ENCODE measurements at places on chromosomes 6 and 20. TPM values are rescaled to one million over a fixed set of nuclear protein-coding genes. Genes with fewer than 3 reads are reported as not detected.
A peak's percentile ranks its signal among the peaks of the same experiment; 100 is the strongest.

DNA sequence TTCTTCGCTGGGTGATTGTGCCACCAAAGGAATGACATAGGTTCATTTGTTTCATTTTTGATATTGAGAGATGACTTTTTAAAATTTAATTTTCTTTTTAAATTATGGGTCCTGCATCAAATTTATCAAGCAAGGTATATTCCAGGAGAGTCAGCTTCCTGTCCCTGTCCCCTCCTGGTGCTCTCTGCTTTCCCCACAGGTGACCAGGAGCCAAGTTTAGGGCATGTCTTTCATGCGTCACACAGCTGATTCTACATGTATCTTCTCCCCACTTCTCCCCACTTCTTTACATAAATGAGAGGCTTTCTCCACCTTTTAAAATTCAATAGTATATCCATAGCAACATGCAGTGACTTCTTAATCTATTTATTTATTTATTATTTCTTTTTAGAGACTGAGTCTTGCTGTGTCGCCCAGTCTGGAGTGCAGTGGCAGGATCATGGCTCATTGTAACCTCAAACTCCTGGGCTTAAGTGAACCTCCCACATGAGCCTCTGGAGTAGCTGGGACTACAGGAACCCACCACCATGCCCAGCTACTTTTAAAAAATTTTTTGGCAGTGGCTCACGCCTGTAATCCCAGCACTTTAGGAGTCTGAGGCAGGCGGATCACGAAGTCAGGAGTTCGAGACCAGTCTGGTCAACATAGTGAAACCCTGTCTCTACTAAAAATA, 30.0 kb downstream of the OSBPL2 start:
- no peak for DNase-seq

GRCh38 chr6:88116276-88116675, 49.9 kb downstream of the CNR1 start:
- DNase-seq: no peak

GRCh38 chr6:24720131-24720603, 1.2 kb upstream of the C6orf62 start:
- DNase-seq: peak; percentile 95

DNA sequence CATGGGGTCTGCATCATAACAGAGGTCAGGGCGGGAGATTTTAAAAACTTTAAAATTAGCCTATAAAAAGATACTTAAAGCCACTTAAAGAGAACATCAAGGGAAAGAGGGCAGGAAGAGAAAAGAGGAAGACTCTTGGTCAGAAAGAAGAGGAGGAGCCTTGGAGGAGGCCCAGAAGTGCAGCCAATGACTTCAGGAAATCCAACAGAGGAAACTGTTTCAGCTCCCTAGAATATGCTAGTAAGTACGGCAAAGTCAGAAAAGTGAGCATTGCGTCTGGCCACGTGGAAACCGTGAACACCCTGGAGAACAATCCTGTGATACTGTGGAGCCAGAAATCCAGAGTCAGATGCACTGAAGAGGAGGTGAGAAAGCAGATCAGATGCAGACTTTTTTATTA, 22.5 kb upstream of the NHSL1 start:
- DNase-seq: no peak

- no peak for DNase-seq
Observed at GRCh38 chr6:31711233-31711632, 3.9 kb upstream of the LY6G6D start.

GRCh38 chr20:10462516-10462915, 27.4 kb downstream of the SLX4IP start:
- DNase-seq: no peak

DNA sequence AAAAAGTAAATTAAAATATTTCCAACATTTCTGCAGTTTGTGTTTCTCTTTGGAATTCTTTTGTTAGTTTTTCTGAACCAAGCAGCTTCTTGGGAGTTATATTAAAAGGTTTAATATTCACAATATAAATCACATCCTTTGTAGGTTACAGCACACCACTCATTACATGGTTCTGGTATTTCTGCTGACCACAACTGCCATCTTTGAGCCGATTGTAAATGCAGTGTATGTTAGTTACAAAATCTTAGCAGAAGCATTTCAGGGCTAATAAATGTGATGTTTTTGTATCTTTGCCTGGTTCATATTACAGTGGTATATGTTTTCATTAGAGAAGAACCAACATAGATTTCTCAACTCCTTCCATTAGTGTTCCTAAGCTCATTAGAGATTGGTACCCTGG, 19.1 kb upstream of the TSHZ2 start:
- no peak for DNase-seq

- no peak for DNase-seq
Observed at GRCh38 chr6:170542031-170542719, 10.9 kb downstream of the PSMB1 start.

GRCh38 chr6:13256266-13257001, 71.9 kb downstream of the TBC1D7 start:
- no peak for DNase-seq

GRCh38 chr20:58706975-58707681, 14.5 kb downstream of the NPEPL1 start:
- DNase-seq: no peak

- DNase-seq: no peak
Observed at GRCh38 chr6:161792851-161793493, 519.1 kb upstream of the AGPAT4 start.

GRCh38 chr6:95574811-95575210, 2.5 kb upstream of the MANEA start:
- DNase-seq: no peak

DNA sequence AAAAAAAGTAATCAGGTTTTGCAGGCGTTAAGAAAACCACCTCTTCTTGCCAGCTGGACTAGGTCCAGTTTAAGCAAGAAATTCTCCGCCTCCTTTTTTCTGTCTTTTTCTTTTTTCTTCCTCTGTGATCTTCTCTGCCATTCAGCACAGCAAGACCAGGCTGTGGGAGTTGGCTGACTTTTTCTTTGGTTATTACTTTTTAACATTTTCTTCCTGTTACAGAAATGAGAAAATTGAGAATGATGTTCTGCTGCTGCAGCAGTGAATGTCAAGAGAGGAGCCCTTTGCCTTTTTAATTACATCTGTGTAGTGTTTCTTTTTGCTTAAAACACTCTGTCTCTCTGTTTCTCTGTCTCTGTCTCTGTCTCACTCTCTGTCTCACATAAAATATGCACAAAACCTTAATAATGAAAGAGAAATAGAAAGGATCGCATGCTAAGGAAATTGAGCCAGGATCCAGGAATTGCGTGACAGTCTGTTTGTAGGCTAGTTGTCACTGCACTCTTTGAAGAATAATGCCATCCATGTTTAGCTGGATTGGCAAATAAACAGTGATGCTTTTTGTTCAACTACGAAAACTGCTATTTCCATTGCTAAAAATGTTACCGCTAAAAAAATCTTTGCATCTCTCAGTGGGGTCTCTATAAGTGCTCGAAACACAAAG, 103.2 kb upstream of the SUPT3H start:
- DNase-seq: no peak

ZBTB12 gene
- total RNA-seq: 4.6 TPM

ADGRF5 gene
- not detected for total RNA-seq

LY6G6D gene
- not detected for total RNA-seq

KHDRBS2 gene
- total RNA-seq: not detected

WFDC5 gene
- total RNA-seq: not detected

MOG gene
- total RNA-seq: not detected

PKHD1 gene
- not detected for total RNA-seq

PKIB gene
- total RNA-seq: not detected

PDE10A gene
- total RNA-seq: not detected

Data from activated CD4-positive, alpha-beta T cell treated with anti-CD3 and anti-CD28 coated beads, Interleukin-2, amount 10 ng/mL, durations not matched to agents 24 days and 14 days (primary cell).